ENCODE measurements at places on chromosomes 1 and 21. TPM values are rescaled to one million over a fixed set of nuclear protein-coding genes. Genes with fewer than 3 reads are reported as not detected.

CD1D gene
- total RNA-seq: 4.7 TPM

LCE1F gene
- total RNA-seq: not detected

PTPN14 gene
- total RNA-seq: 88.4 TPM

CBS gene
- 582 TPM for total RNA-seq

BARHL2 gene
- total RNA-seq: not detected

VWA5B1 gene
- total RNA-seq: 1.4 TPM

RIPK4 gene
- total RNA-seq: 20.1 TPM

CFAP74 gene
- total RNA-seq: 0.39 TPM

PCAT6 gene
- total RNA-seq: 11.2 TPM

TRPM2 gene
- total RNA-seq: 0.92 TPM

FAM151A gene
- total RNA-seq: 0.11 TPM

SERPINC1 gene
- total RNA-seq: 1.0 TPM

DNA sequence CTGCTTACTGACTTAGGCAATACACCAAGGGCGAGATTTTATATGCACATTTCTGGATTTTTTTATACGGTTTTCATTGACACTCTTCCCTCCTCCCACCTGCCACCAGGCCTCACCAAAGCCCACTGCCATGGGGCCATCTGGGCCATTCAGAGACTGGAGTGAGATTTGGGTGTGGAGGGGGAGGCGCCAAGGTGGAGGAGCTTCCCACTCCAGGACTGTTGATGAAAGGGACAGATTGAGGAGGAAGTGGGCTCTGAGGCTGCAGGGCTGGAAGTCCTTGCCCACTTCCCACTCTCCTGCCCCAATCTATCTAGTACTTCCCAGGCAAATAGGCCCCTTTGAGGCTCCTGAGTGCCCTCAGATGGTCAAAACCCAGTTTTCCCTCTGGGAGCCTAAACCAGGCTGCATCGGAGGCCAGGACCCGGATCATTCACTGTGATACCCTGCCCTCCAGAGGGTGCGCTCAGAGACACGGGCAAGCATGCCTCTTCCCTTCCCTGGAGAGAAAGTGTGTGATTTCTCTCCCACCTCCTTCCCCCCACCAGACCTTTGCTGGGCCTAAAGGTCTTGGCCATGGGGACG is 57.9 kb downstream of the LACTBL1 start:
- DNase-seq: peak; percentile 41

DNA sequence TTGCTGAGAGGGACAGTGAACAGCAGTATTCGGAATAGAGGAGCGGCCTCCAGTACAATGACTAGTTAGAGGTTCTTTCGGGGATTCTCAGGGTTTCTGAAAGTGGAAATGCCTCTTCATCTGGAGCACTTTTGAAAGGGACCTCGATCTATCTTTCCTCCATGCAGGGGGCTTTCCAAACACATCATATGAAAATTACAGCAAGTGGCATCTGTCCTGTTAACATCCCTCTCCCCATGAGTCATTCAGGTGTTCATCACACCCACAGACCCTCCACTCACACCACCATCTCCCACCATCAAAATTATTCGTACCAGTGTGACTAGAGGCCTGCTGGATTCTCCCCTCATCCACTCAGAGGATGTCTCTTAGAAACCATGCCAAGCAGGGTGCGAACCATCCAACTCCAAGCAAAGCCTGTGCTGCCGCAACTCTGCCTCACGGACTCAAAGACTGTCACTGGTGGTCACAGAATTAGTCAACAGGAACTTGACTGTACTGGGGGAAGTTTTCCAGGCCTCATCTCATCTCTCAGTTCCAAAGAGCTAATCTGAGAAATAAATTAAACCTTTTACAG is 211.1 kb downstream of the MRPL39 start:
- DNase-seq: no peak

DNA sequence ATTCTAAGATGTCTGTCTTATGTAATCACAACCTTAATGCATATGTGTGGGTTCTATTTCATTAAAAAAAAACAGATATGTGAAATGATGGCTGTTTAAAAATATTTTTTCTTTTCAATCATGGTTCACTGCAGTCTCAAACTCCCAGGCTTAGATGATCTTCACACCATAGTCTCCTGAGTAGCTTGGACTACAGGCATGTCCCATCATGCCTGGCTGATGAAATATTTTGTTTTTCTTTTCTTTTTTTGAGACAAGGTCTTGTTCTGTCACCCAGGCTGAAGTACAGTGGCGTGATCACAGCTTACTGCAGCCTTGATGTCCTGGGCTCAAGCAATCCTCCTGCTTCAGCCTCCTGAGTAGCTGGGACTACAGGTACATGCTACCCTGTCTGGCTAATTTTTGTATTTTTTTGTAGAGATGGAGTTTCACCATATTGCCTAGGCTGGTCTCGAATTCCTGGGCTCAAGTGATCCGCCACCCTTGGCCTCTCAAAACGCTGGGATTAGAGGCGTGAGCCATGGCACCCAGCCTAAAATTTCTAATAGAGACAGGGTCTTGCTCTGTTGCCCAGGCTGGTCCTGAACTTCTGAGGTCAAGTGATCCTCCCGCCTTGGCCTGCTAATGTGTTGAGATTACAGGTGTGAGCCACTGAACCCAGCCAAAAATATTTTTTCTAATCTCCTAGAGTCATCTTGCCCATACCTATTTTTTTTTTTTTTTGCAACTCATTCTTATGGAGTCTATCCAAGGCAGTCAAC is 67.6 kb downstream of the GIPC2 start:
- DNase-seq: no peak

GRCh38 chr1:36755303-36756230 is 272.9 kb upstream of the CSF3R start:
- DNase-seq: no peak

DNA sequence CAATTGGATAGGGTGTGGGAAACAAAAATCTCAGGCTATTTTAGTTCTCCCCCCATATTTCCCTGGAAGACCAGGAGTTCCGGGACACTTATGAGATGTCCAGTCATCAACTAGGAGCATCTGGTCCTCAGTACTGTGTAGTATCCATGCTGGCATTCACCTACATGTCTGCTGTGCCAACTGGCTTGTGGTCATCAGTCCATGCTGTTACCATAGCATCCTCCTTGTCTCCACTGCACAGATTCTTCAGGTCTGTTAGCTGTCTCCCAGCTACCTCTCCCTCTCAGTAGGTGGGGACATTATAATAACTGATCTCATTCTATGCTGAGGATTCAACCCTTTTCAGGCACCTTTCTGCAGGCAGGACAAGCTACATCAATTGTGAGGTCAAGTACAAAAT is 302.9 kb downstream of the BARHL2 start:
- DNase-seq: no peak

DNA sequence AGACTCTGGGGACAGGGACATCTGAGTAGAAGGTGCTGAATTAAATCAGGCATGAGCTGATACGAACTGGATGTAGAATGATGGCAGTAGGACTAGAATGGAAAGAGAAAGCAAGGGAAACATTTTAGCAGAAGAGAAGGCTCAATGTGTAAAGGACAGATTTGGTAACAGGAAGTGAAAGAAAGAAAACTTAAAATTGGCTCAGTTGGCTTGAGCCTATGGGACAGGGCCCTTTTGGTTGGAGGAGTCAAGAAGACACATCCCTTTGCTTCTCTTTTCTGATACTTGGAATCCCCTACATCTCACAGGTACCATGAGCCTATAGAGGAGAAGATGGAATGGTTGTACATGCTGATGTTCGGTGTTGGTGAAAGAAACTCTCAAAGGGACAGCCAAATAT is 300.6 kb upstream of the PLXNA2 start:
- DNase-seq: no peak

- DNase-seq: no peak
Observed at GRCh38 chr1:183289051-183289496, 103.0 kb downstream of the LAMC2 start.

DNA sequence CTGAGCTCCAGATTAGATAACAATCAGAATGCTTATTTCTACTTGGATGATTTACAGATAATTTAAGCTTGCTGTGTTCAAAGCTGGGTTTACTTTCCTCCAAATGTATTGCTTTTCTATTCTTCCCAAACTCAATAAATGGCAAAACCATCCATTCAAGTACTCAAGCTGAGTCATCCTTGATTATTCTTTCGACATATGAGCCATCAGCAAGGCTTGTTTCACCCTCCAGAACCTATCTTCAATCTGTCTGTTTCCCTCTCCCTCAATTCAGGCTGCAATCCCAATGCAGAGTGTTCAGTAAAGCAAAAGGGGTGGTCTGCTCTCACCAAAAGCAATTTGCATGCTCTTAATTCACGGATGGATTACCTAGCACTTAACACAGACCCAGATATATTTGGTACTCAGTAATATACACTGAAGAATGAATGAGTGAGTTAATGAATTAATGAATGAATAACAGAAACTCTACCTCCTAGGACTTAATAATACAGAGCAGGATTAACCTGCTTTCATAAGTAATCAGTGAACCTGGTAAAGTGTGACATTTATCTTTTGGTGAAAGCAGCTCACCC is 41.9 kb downstream of the DDR2 start:
- DNase-seq: no peak

DNA sequence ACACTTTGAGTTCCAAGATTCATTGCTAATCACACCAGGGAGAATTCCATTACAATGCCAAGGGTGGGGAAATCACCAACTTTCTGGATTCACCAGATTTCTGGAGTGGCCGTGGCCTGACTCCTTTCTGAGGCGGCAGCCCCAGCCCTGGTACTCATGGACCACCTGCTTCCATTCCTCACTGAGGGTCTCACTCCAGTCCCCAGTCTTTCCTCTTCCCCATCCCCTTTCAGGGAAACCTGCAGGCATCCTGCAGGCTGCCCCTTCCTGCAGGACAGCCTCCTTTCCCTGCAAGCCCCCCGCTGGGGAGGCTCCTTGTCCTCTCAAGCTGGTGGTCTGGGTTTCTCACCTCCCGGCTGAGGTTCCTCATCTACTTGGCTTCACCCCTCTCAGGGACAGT is 12.7 kb upstream of the CDK18 start:
- DNase-seq: no peak

DNA sequence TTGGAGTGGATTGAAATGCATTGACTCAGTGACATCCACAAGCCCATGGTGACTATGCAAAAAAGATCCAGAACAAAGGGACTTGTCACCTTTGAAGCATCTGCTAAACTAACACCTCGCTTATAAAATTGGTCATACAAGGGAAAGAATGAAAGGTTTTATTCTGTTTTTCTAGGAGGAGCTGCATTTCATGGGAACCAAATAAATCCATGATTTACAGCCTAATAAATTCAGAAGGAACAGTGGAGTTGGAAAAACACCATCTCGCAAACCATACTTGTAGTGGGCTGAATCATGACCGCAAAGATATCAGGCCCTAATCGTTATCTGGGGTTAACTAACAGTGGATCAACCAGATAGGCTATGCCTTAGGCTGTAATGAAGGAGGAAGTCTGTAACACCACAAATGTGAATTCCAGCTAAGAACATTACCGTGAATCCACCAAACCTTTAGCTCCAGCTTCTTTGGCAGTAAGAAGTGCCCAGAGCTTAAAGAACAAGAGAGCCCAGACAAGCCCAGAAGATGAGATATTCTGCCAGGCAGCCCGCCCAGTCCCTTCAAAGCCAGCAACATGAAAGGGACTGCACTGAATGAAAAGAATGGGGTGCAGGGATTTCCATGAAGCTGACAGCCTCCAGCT is 27.4 kb downstream of the RSPH1 start:
- DNase-seq: no peak

DNA sequence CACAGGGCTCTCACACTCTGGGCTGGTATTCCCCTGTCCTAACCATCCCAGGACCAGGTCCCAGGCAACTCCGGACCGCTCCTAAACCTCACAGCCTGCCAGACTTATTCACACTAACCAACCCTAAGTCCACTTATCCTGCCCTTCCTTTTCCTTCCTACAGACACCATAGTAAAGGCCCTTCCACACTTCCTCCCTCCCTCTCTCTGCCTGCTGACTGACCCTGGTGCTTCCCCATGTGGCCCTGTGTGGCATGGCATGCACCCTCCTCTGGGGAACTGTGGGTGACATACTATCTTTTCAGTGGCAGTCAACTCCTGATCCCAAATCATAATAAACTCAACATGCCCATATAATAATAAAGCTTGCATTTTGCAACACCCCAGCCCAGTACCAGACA is 155.1 kb upstream of the DNAH14 start:
- DNase-seq: peak; percentile 36

GRCh38 chr1:41617336-41617735 is 132.9 kb upstream of the EDN2 start:
- no peak for DNase-seq

DNA sequence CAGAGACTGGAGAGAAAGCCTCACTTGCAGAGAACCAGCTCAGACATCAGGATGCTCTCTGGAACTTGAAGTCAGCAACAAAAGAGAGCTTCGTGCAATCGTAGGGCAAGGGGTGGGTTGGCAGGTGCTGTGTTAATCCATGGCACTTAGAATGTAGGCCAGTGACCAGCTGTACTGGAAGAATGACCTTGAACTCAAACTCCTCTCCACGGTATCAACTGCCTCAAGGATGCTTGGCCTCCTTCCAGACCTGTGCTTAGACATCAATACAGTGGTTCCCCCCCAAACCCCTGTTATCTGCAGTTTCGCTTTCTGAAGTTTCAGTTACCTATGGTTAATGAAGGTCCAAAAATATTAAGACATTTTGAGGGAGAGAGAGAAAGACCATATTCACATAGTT is 6.5 kb downstream of the KANK4 start:
- no peak for DNase-seq

GRCh38 chr1:43564551-43565348 is 34.1 kb downstream of the PTPRF start:
- no peak for DNase-seq

- DNase-seq: no peak
Observed at GRCh38 chr1:196344453-196344852, 263.8 kb downstream of the KCNT2 start.

DNA sequence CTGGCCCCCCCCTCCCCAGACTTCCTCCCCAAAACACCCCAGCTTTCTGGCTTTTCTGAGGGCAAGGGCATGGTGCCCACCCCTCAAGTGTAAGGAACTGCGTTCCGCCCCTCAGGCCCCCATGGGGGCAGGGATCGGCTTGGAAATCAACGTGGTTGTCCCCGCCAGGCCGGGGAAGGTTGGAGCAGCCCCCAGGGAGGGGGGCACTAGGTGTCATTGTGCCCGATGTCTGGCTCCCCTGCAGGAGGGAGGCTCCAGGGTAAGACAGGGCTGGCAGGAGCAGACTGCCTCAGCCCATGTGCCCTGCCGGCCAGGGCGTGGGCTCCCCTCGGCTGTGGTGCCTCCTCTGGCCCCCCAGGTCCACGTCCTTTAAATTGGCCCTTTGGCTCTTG is 7.4 kb upstream of the TFAP2E start:
- no peak for DNase-seq

DNA sequence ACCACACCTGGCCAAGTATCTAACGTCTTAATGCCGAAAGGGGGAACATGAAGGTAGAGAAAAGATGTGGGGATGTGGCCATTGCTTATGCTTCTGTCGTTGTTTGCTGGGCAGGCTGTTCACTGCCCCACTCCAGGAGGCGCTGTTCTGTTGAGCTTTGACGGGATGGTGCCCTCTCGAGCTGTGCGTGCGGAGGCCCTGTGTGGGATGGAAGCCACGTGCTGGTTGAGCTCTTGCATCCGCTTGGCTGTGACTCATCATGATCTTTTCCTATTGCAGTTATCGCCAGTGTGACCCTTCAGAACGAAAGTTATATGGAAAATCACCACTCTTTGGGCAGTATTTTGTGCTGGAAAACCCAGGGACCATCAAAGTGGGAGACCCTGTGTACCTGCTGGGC is 26.3 kb downstream of the MTARC1 start:
- peak; percentile 61 for DNase-seq

Measured in WTC11 (cell line).